ENCODE measurements at places on chromosomes 5 and 9. TPM values are rescaled to one million over a fixed set of nuclear protein-coding genes. Genes with fewer than 3 reads are reported as not detected.

The TNIP1 gene
- 83.3 TPM for total RNA-seq

The NFX1 gene
- total RNA-seq = 38.3 TPM

DNA sequence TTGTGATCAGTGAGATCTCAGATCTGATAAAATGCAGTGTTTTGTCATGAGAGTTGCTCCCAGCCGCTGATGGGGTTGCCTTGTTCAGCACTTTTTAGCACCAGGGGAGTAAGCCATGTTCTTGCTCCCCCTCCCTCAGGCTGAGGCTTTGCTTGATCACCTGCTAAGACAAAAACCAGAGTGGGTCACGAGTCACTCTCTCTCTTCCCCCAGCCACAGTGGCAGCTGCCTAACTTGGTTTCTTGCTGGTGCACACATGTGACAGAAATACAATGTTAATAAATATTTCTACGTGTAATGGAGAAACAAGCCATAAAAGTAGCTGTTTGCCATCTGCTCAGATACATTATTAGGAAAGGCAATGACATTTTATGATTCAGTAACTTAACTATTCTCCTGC lies 212.4 kb upstream of the DMRT1 start:
- H3K27ac ChIP-seq = no peak overlapping the region
- H3K4me3 ChIP-seq = no peak overlapping the region
- DNase-seq = no peak
- H3K4me1 ChIP-seq = peaks cover 9% of the 10 kb centered on the region
- no peaks in the 10 kb centered on the region for H3K36me3 ChIP-seq

DNA sequence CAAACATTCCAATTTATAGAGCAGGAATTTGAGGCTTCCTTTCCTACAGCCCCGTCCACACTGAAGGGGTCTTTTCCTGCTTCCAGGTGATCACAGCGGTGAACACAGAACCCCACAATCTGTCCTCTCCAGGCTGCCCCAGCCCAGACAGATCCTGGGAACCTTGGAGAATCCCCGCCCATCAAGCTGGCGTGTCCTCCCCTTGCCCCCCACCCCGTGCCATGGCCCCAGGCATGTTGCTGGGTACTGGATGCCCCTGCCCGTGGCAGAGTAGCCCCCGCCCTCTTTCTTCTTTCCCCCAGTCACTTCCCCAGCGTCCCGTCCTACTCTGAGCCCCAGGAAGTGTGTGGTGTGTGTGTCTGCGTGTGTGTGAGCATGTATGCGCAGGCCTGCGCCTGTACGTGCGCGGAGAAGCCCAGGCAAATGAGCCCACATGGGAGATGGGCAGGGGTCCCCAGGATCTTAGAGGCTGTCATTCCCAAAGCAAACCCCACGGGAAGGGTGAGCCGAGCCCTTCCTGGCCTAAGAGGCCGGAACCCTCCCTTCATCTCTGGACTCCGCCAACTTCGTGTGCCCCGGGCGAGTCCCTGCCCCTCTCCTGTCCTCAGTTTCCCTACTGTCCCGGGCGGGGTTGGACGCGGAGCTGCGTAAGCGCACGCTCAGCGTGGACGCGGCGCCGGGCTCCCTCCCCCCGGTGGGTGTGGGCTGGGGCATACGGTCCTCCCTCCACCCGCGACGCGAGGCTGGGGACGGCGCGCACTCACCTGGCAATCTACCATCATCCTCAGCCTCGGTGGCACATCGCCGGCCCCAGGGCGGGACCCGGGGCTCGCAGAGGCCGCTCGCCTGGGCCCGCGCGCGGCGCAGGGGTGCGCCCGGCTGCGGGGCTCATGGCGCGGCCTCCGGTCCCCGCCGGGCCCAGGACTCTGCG lies 15.2 kb downstream of the GBGT1 start:
- H3K27ac ChIP-seq = no peak overlapping the region
- H3K4me1 ChIP-seq = no peaks in the 10 kb centered on the region
- H3K4me3 ChIP-seq = peak overlapping the region; percentile 46
- H3K27me3 ChIP-seq = no peaks in the 10 kb centered on the region
- DNase-seq = peak; percentile 77

DNA sequence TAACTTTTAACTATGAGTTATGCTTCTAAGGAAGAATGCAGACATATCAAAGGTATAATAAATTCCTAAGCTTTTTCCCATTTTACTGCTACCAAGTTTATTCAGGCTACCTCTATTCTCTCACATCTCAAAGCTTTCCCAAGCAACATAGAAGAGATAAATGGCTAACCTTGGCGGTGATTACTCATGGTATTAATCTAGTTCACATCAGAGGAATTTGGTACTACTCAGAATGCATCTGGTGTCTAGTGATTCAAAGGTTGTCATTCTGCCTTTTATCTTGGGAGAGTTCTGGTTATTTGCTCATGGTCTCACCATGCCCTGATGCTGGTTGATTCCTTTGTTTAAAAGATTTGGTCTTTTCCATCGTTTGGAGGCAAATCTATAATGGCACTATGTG lies 182.7 kb downstream of the TAF11L14 start:
- H3K27ac ChIP-seq = no peak overlapping the region
- DNase-seq = no peak
- no peak overlapping the region for H3K4me3 ChIP-seq
- H3K4me1 ChIP-seq = no peaks in the 10 kb centered on the region
- no peaks in the 10 kb centered on the region for H3K36me3 ChIP-seq
- no peaks in the 10 kb centered on the region for H3K27me3 ChIP-seq

- no peaks in the 10 kb centered on the region for H3K27me3 ChIP-seq
- H3K4me3 ChIP-seq = no peak overlapping the region
- DNase-seq = no peak
- no peaks in the 10 kb centered on the region for H3K36me3 ChIP-seq
- H3K4me1 ChIP-seq = no peaks in the 10 kb centered on the region
These were observed 77.0 kb downstream of the HMHB1 start for GRCh38 chr5:143888912-143889311.
